A549 treated with CORT108297 at 1 μM for 4 hours (cell line): ENCODE measurements at places on chromosomes 5 and 9. TPM values are rescaled to one million over a fixed set of nuclear protein-coding genes. Genes with fewer than 3 reads are reported as not detected.

The OXCT1 gene
- total RNA-seq: 2.4 to 3.4 TPM (median 2.8 TPM) in 5 replicates

The CDH10 gene
- total RNA-seq: 0.12 to 0.20 TPM (median 0.18 TPM) in 5 replicates

The ADAMTS6 gene
- 0.03 to 0.12 TPM (median 0.10 TPM) in 5 replicates for total RNA-seq

The HSD17B3 gene
- total RNA-seq: 0.13 to 0.18 TPM (median 0.15 TPM) in 3 of 5 replicates, not detected in the others

The ZNG1C gene
- 54.5 to 97.1 TPM (median 71.7 TPM) in 5 replicates for total RNA-seq

The PRRX2 gene
- total RNA-seq: 3.5 to 8.8 TPM (median 7.8 TPM) in 5 replicates
